Fibroblast of lung (primary cell): ENCODE measurements at places on chromosomes 3 and 15. TPM values are rescaled to one million over a fixed set of nuclear protein-coding genes. Genes with fewer than 3 reads are reported as not detected.

GXYLT2 gene
- total RNA-seq = 6.6 and 14.1 TPM in 2 replicates

IQCF5 gene
- total RNA-seq = not detected in 2 replicates

PLCB2 gene
- total RNA-seq = under 0.01 TPM in 2 replicates

OCA2 gene
- not detected in 2 replicates for total RNA-seq

MAGEL2 gene
- total RNA-seq = under 0.01 TPM in 2 replicates

SHC4 gene
- 0.77 and 1.5 TPM in 2 replicates for total RNA-seq

DNA sequence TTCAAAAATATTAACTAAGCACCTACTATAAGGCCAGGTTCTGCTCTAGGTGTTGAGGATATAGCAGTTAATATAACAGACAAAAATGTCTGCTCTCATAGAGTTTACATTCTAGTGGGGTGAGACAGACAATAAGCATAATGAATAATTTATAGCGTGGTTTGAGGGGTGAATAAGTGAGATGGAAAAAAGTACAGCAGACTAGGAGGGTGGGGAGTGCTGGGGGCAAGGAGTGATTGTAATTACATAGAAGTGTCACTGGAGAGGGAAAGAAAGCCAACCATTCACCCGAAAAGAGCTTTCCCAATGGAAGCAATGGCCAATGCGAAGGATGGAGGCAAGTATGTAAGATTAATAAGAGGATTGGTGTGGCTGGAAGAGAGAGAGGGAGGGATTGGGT lies 552.9 kb upstream of the KCNMB2 start:
- no peak overlapping the region for H3K27ac ChIP-seq
- no peaks in the 10 kb centered on the region for H3K27me3 ChIP-seq
- H3K36me3 ChIP-seq = no peaks in the 10 kb centered on the region
- H3K4me1 ChIP-seq = no peaks in the 10 kb centered on the region
- no peak overlapping the region for H3K4me3 ChIP-seq

- H3K4me1 ChIP-seq = no peaks in the 10 kb centered on the region
- H3K4me3 ChIP-seq = no peak overlapping the region
- no peaks in the 10 kb centered on the region for H3K36me3 ChIP-seq
- no peak overlapping the region for H3K27ac ChIP-seq
- H3K27me3 ChIP-seq = no peaks in the 10 kb centered on the region
- DNase-seq = no peak
Observed at GRCh38 chr3:31240466-31240865, 292.3 kb upstream of the STT3B start.

DNA sequence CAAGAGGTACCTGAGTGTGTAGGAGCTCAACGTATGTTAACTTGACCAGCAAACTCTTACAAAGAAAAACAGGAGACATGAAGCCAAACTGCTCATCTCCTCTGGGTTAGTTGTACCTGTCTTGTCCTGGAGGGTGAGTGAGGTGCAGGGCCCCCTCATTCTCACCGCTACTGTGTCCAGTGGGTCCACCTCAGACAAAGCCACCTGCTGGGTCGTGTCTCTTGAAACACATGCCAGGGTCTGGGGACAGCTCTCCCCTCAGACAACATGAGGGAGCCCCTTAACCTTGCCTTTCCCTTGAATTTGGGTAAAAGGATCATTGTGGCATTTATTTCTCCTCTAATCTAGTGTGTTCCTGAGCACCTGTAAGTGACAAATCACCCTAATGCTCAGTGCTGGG lies 185.6 kb downstream of the TLE3 start:
- no peaks in the 10 kb centered on the region for H3K4me1 ChIP-seq
- DNase-seq = no peak
- H3K36me3 ChIP-seq = no peaks in the 10 kb centered on the region
- no peak overlapping the region for H3K27ac ChIP-seq
- peaks cover 2% of the 10 kb centered on the region for H3K27me3 ChIP-seq
- no peak overlapping the region for H3K4me3 ChIP-seq

DNA sequence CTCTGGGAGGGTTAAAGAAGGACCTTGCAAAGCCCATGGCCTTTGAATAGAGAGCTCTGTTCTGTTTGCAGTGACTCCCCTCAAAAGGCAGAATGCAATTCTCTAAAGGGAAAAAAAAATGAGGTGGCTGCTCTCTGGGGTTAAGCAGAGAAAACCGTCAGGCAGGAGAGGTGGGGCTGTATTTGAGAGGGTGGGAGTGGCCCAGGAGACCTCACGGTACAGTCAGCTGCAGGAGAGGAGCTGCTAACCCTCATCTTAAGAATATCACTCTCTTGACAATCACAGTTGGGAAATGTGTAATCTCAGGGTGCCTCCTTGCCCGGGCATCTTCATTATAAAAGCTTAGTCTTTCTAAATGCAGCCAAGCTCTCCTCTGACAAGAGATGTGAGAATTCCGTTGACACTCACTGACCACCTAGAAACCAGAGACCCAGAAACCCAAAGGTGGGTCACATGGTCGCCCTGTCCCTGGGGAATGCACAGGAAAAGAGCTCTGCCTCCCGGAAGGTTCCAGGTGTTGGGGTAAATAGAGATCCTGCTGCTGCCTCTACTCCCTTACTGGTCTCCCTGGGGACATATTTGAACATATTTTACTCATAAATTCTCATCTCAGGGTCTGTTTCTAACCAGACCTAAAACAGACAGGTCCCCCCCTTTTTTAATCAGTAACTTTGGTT lies 159.1 kb upstream of the CTDSPL start:
- DNase-seq = no peak
- no peak overlapping the region for H3K4me3 ChIP-seq

DNA sequence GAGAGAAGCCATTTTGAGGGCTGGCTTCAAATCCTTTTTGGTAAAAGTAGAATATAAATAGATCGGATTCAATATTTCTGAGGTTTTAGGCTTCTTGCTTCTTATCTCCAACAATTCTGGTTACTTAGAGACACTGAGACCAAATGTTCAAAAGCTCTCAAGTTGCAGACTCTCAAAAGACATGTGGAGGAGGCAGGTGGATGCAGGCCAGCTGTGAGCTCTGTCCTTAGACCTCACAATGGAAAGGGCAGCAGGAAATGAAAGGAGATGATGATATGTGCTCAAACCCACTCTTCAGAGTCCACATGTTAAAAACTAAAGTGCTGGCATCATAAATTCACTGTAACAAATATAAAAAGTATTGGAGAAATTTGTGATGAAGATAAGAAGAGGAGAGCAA lies 424.9 kb upstream of the ALCAM start:
- no peaks in the 10 kb centered on the region for H3K36me3 ChIP-seq
- H3K4me3 ChIP-seq = no peak overlapping the region
- no peak for DNase-seq
- no peaks in the 10 kb centered on the region for H3K4me1 ChIP-seq
- no peak overlapping the region for H3K27ac ChIP-seq

- no peak overlapping the region for H3K4me3 ChIP-seq
- H3K36me3 ChIP-seq = no peaks in the 10 kb centered on the region
- no peak overlapping the region for H3K27ac ChIP-seq
- H3K4me1 ChIP-seq = no peaks in the 10 kb centered on the region
Observed at GRCh38 chr15:49750553-49750952, 129.7 kb downstream of the DTWD1 start.

GRCh38 chr3:119743921-119744320 lies 38.0 kb upstream of the NR1I2 start:
- H3K4me3 ChIP-seq = no peak overlapping the region
- no peaks in the 10 kb centered on the region for H3K27me3 ChIP-seq
- DNase-seq = no peak
- H3K27ac ChIP-seq = no peak overlapping the region
- no peaks in the 10 kb centered on the region for H3K4me1 ChIP-seq
- H3K36me3 ChIP-seq = no peaks in the 10 kb centered on the region

- no peaks in the 10 kb centered on the region for H3K36me3 ChIP-seq
- no peaks in the 10 kb centered on the region for H3K27me3 ChIP-seq
- no peak overlapping the region for H3K4me3 ChIP-seq
- no peak for DNase-seq
Observed at GRCh38 chr3:177329854-177330253, 132.6 kb upstream of the TBL1XR1 start.

DNA sequence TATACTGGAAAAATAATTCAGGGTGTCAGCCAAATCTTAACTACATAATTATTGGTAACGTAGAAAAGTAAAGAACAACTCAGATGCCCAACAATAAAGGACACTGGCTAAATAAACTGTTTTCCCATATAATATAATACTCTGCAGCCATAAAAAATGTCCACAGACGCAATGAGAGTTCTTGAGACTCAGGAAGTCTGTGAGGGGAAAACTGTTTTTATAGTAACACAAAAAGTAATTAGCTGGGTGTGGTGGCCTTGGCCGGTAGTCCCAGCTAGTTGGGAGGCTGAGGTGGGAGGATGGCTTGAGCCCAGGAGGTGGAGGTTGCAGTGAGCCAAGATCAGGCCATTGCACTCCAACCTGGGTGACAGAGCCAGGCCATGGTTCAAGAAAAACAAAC lies 5.5 kb upstream of the UBR1 start:
- no peak overlapping the region for H3K27ac ChIP-seq
- no peaks in the 10 kb centered on the region for H3K27me3 ChIP-seq
- no peaks in the 10 kb centered on the region for H3K36me3 ChIP-seq

DNA sequence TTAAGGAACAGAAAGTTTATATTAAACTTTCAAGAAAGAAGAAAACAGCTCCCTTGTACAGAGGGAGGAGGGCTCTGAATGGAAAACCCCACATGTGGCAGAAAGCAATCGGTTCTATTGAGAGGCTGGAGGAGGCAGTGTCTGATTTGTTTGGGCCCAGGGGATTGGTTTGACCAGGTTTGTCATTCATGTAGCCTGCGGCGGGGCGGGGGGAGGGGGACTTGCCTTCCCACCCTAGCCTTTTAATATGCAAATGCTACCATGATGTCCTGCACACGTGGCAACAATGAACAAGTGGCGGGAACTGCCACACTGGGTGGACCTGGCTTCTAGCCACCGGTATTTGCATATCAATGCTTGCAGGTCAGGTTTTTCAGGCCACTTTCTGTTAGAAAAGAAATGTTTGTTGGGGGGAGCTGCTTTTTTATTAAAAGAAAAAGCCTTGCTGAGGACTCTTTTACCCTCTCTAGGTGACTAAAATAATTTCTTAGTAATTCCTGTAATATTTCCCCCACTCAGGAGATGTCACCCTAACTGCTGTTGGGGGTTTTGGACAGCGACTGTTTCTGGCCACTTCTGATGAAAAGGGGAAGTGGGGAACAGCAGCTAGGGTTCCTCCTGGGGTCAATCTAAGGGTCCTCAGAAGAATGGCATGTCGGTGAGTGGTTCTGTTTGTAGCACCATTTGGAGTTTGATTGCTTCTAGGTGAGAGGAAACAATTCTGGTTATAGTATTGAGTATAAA lies 691.2 kb downstream of the TBL1XR1 start:
- no peak overlapping the region for H3K27ac ChIP-seq
- no peaks in the 10 kb centered on the region for H3K4me1 ChIP-seq
- no peaks in the 10 kb centered on the region for H3K27me3 ChIP-seq
- H3K36me3 ChIP-seq = no peaks in the 10 kb centered on the region
- no peak for DNase-seq

DNA sequence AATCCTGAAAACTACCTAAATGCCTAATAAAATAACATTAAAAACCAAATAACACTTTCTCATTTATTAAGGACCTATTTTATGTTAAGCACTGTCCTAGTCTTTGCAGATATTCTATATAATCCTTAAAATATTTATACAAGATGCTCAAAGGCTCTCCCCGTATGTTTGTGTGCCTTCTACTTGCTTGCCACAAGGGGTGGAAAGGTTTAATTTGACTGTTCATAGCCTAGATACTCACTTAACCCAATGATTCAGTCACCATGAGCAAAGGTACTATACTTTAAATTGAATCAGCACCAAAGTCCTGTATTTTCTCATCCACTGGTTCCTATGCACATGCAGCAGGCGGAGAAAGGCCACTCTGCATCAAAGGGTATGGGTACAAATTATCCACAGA lies 32.0 kb downstream of the LSAMP start:
- DNase-seq = no peak
- H3K27me3 ChIP-seq = no peaks in the 10 kb centered on the region
- no peaks in the 10 kb centered on the region for H3K36me3 ChIP-seq
- no peak overlapping the region for H3K27ac ChIP-seq

DNA sequence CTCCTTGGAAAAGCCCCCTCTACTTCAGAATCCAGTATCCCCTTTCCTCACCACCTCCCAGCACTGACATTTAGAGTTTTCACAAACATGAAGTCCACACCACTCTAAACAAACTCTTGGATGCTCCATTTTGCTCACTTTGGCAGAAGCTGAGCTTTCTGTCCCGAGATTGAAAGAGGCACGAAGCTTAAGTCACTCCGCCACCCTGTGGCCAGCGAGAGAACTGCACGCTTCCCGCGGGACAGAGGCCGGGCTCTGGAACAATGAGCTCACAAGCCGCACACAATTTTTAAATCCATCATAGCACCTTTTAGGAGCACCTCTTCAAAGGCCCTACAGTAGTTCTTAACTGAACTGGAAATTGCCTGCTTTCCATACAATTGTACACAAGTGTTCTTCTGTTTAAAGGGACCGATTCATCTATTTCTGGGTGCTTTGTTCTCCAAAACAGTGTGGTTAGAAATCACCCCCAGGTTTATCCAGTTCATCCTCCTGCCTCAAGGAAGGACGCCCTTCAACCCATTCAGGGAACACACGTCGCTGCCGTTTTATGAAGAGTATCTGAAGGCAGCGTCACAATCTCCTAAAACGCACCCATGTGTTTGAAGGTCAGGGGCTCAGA lies 226.1 kb downstream of the VPS13C start:
- H3K27ac ChIP-seq = no peak overlapping the region
- H3K27me3 ChIP-seq = no peaks in the 10 kb centered on the region
- H3K4me1 ChIP-seq = no peaks in the 10 kb centered on the region
- peak; percentile 86 for DNase-seq
- no peak overlapping the region for H3K4me3 ChIP-seq
- H3K36me3 ChIP-seq = no peaks in the 10 kb centered on the region

DNA sequence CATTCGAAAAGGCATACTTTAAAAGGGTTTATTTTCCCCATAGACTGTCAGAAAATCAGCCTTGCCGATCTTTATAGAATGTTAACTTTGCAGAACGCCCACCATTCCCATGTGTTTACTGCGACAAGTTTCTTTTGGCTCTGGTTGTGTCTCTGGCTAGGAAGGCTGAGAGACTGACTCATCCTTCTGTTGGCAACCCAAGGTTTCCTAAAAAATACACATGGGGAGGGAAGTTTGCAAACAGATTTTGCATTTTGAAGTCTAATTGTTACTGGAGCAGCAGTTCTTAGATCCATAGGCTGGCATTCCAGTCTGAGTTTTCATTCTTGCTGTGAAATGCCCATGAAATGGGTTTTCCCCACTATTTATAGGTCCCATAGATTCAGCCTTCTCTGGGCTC lies 37.9 kb upstream of the MINAR1 start:
- no peak overlapping the region for H3K4me3 ChIP-seq
- no peaks in the 10 kb centered on the region for H3K36me3 ChIP-seq
